ENCODE measurements at places on chromosomes 1 and 21.

DNA sequence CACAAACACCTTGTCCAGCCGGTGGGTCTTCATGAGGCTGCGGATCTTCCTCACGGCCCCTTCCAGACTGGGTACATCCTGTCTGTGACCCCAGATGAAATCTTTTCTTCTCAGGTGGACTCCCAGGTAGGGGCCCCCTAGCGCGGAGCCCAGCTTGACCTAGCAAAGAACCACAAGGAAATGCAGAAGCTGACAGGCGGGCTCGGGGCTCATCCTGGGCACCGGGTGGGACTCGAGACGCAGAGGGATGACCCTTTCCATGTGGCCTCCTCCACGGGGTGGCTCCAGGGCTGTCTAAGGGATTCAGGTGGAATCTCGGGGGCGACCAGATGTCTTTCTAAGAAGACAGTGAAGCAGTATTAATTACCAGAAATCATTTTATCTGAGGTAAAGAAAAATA is 17.8 kb downstream of the POFUT2 start:
- DNase-seq = peak; percentile 29

DNA sequence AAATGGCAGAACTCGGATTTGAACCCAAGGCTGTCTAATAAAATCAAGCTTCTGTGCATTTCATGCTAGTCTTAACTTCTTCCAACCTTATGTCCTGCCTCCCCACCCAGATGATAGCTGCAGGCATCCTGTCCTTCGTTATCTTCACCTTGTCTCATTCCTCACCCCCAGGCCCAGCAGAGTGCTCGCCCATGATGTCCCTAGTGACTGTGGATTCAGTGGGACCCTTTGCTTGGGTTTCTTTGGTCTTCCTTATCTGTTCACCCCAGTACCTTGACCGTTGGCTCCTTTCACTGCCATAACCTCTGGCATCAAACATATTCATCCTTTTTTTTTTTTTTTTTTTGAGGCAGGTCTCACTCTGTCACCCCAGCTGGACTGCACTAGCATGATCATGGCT is 5.6 kb upstream of the BSDC1 start:
- no peak for DNase-seq

DNA sequence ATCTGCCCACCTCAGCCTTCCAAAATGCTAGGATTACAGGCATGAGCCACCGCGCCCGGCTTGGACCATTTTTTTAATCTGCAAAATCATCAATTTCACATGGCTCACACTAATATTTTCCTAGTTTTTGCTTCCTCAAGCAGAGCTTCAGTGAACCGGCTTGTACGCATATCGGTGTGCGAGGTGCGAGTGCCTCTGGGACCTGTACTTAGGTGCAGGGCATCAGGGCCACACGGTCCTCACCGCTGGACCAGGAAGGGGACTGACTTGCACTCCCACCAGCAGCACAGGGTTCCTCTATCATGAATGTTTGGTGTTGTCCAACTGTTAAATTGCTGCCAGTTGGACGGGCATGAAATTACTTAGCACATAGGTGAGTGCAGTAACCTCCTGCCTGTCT is 15.4 kb upstream of the SHE start:
- DNase-seq = no peak

- DNase-seq = no peak
These were observed 340.0 kb upstream of the DUSP10 start for GRCh38 chr1:222081859-222082258.

DNA sequence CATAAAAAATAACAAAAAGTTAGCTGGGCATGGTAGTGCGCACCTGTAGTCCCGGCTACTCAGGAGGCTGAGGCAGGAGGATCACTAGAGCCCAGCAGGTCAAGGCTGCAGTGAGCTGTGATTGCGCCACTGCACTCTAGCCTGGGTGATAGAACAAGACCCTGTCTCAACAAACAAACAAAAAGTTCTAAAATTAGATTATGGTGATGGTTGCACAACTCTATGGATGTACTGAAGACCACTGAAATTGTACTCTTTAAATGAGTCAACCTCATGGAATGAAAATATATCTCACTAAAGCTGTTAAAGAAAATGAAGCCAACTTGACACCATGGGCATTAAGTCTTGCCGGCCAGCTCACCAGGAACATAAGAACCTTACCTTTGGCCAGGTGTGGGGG is 9.1 kb downstream of the MRAP start:
- DNase-seq = no peak

- DNase-seq = no peak
These were observed 7.0 kb downstream of the S100A10 start for GRCh38 chr1:151986501-151987190.

DNA sequence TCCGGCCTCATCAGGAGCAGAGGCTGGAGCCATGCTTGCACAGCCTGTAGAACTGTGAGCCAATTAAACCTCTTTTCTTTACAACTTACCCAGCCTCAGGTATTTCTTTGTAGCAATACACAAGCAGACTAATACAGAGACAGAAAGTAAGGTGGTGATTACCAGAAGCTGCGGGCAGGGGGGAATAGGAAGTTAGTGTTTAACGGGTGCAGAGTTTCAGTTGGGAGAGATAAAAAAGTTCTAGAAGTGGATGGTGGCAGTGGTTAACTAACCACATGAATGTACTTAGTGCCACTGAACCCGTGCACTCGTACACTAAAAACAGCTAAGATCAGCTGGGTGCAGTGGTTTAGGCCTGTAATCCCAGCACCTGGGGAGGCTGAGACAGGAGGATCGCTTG is 80.4 kb upstream of the TARDBP start:
- no peak for DNase-seq

- no peak for DNase-seq
These were observed 237.4 kb upstream of the RAB4A start for GRCh38 chr1:229033480-229033879.

DNA sequence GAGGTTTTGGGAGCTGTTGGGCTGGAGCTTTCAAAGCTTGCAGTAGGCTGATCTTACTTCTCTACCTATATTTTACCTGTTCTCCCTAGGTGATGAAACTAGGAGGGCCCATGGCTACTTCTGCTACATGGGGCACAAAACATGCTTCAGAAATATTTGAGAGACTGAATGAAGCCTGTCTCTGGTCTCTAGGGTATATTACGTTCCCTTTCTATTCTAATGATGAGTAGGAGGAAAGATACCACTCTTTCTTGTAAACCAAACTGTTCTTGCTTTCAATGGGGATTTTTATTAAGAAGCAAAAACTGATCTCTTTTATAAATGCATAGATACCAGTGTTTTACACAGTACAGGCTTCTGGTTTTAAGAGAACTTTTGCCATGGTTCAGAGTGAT is 103.1 kb downstream of the GALNT2 start:
- no peak for DNase-seq

- DNase-seq = no peak
These were observed 269.5 kb upstream of the NCAM2 start for GRCh38 chr21:20728691-20729090.

DNA sequence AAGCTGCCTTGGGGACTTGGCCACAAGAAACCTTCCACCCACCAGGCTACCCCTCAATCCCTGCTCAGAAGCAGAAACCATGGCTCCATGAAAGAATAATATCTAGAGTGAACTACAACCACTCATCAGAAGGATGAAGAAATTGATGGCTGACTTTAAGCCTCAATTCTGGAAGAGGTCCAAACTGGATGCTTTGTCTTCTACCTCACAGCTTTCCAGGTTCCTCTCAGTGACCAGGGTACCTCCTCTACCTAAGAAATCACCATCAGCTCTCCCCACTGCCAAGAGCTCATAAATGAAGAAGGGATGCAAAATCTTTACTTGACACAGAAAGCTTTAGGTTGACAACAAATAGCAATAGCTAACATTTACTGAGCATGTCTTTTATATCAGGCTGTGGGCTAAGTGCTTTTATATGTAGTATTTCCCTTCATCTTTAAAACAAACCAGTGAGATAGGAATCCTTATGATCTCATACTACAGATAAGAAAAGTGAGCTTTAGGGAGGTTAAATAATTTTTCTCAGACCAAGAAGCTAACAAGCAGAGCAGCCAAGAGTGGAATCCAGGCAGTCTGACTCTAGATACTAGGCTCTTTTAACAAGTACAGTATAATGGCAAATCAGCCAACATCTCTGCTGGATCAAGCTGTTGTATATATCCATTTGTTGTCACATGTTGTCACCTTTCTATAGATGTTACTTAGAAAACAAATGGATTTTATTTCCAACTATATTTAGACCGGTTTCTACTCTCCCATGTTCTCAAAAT is 243.0 kb upstream of the SGIP1 start:
- DNase-seq = no peak

DNA sequence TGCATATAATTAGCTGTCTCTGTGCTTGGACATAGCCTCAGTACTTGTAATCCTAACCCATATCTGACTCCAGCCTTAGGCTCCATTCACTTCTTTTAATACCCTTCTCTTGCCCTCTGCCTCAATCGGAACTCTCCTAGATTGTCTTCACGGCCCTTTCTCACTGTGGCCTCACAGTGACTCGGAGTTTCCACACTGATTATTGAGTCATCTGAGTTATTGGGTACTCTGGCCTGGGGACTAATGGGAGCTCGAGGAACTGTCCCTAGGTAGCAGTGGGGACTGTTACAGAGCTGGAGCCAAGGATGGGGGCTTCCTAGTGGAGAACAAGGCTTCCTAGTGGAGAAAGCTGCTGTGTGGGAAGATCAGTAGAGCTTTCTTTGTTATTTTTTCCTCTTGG is 17.0 kb downstream of the TRAF5 start:
- no peak for DNase-seq

- DNase-seq = no peak
These were observed 22.3 kb downstream of the AGT start for GRCh38 chr1:230691615-230692014.

DNA sequence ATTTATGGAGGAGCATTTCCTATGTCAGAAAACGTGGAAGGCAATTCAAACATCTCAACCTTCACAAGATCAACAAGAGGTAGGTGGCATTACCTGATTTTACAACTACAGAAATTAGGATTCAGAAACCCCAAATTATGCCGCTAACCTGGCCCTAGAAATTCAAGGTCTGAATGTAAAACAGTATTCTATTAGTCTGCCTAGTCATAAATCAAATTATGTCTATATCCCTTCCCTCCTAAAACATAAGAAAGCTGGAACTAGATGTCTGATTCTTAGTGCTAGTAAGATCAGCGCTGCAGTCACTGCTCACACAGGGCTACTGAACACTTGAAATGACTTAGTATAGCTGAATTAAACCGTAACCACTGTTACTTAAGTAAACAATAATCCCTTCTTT is 1.4 kb downstream of the TOMM20 start:
- no peak for DNase-seq

- no peak for DNase-seq
These were observed 38.5 kb upstream of the EFCAB14 start for GRCh38 chr1:46757247-46757955.

GRCh38 chr1:22900451-22900850 is 72.2 kb downstream of the LACTBL1 start:
- no peak for DNase-seq

DNA sequence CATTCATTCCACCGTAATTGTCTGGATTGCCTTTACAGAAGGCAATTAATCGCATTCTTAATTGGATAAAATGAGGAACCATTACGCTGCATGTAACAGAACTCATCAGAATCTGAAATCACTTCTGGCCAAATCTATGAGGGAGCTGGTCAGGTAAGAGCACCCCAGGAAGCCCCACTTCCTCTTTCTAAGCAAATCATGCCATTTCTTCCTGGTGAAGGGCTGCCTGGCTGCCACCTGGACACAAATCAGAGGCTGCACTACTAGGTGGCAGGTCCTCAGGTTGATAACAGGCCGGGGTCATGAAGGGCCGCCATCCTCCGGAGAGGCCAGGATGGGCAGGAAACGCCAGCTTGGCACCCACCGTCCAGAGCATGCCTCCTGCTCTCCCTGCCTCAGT is 73.7 kb downstream of the CAPZB start:
- DNase-seq = no peak

DNA sequence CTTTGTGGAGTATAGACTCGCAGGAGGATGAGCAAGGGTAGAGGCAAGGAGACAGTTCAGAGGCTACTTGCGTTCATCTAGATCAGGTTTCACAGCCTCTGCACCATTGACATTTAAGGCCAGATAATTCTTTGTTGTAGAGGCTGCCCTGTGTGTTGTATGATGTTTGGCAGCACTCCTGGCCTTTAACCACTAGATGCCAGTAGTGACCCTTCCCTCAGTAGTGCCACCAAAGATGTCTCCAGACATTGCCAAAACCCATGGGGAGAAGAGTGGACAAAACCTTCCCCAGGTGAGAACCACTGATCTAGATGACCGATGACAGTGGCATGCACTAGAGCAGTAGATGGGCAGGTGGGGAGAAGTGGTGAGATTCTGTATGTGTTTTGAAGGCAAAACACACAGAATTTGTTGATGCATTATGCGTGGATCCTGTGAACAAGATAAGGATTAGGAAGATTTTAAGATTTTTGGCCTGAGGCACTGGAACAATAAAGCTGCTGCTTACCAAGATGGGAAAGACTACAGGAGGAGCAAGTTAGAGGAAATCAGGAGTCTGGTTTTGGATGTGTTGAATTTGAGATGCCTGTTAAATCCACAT is 9.9 kb upstream of the COG2 start:
- no peak for DNase-seq

DNA sequence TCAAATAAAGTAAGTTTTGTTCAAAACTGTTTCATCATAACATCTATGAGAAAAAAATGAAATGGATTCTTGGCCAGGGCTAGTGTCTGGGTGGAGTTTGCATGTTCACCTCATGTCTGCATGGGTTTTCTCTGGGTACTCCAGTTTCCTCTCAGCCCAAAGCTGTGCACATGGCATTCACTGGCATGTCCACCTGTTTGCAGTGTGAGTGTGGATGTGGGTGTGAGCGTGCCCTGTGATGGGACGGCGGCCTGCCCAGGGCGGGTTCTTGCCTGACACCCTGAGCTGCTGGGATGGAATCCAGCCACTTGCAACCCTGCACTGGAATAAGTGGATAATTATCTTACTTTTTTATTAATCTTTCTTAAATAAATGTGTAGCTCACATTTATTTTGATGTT is 185.5 kb downstream of the RYR2 start:
- no peak for DNase-seq

- no peak for DNase-seq
These were observed 138.3 kb upstream of the DUSP10 start for GRCh38 chr1:221880182-221880581.

DNA sequence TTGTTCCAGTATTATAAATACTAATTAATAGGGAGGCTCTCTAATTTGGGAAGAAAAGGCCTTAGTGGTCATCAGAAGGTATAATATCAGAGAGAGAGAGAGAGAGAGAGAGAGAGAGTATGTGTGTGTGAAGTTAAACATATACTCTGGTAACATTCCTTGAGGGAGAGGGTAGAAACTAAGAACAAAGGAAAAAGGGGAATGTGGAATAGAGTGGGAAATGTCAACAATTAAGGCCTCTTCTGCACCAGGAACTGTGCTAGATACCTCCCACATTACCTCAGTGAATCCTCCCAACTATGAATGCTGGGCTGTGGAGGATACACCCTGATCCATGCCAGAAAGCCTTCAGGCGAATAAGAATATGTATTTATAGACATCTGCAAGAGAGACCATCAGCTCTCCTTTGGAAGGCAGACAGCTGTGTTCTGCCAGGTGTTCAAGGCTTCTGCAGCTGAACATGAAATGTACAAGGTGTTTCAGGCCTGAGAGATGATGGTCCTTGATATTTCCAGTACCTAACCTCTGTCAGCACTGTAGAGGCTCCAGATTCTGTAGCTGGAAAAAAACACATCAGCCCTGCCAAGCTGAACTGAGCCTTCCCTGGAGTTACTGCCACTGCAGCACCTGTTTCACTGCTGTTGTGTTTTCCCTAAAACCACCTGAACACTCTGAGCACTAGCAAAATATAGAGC is 29.1 kb downstream of the TBX15 start:
- DNase-seq = no peak

Measured in activated CD8-positive, alpha-beta memory T cell treated with anti-CD3 and anti-CD28 coated beads, Interleukin-2, amount 50 U/mL, for 48 hours (primary cell).